ENCODE measurements at places on chromosomes 2 and 18. TPM values are rescaled to one million over a fixed set of nuclear protein-coding genes. Genes with fewer than 3 reads are reported as not detected.

DNA sequence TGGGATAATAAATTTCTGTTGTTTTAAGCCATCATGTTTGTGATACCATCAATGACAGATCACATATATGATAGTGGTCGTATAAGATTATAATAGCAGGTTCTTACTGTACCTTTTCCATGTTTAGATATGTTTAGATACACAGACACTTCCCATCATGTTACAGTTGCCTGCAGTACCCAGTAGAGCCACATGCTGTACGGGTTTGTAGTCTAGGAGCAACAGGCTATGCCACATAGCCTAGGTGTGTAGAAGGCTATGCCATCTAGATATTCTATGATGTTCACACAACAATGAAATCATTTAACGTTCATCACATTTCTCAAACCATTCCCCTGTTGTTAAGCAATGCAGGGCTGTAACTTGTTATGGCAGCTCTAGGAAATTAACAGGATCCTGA lies 132.9 kb upstream of the SH3BP4 start:
- no peak for DNase-seq

DNA sequence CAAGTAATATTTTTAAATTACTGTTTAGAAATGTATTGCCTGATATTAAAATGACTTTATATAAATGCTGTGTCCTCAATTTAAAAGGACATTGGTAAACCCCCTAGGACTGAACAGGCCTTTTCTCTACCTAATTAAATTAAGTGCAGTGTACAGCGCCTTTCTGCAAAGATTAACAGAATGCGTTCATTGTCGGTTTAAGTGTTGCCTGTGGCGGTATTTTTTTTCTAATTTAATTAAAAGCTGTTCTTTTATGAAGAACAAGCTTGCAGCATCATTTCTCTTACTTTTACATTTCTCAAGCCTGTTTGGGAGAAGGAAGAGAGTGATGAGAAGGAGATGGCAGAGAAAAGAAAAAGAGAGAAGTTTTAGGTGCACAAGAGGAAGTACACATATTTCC lies 344.9 kb downstream of the CPS1 start:
- DNase-seq = no peak

- DNase-seq = no peak
Observed at GRCh38 chr18:55780586-55781071, 192.6 kb upstream of the TCF4 start.

GRCh38 chr2:120466704-120467054 lies 120.7 kb downstream of the INHBB start:
- DNase-seq = no peak

DNA sequence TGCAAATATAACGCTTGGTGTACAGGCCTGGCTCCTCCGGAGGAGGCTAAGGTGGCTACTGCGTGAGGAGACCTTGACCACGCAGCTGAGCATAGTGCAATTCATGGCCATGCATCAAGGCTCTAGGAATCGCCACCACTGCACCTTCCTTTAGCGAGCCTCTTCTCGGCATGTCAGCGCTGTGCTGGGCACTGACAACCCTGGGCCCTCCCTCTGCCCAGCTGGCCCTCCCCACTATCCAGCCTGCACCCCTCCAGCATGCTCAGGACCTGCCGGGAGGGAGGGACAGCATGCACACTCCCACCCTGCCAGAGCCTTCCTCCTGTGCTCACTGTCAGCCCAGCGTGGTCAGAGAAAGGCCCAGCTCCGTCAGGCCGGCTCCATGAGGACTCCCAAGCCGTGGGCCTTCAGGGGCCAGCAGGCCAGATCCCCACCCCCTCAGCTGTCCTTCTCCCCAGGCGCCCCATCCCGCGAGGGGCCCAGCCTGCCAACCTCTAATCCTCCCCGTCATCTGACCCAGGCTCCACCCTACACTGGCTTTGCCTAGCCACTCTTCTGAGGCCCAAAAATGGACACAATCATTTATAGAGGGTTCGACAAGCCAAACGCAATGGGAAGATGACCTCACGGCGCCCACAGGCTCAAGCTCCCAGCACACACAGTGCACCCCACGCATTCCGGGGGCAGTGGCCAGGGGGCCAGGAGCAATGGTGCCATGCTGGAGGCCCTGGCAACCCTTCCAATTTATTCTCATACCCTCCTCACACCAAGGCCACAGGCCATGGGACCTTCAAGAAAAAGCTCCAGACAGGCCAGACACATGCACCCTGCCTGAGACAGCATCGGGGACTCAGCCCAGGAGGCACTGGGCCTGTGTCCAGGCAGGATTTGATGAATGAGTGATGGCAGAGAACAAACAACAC lies 3.5 kb downstream of the BIN1 start:
- no peak for DNase-seq

GRCh38 chr2:46615555-46615954 lies 136.2 kb downstream of the TMEM247 start:
- DNase-seq = no peak

- no peak for DNase-seq
Observed at GRCh38 chr2:84971510-84972206, 697 bp downstream of the KCMF1 start.

- DNase-seq = no peak
Observed at GRCh38 chr2:127575941-127576432, 40.5 kb downstream of the MYO7B start.

DNA sequence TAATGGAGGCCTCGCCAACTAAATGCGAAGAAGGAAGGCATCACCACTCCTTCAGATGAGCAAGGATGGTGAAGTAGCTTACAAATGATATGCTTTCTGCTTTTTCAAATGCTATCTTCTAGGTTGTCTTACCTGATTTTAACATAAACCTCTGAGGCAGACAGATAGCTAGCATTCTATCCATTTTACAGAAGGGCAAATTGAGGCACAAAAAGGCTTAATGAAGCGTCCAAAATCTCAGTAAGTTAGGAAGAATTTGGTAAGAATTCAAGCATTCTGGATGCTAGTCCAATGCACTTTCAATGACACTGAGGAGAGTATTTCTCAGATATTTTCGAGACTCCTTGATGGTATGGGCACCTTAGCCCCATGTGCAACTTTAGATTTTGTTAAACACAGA lies 81.8 kb downstream of the LRP2 start:
- DNase-seq = no peak

DNA sequence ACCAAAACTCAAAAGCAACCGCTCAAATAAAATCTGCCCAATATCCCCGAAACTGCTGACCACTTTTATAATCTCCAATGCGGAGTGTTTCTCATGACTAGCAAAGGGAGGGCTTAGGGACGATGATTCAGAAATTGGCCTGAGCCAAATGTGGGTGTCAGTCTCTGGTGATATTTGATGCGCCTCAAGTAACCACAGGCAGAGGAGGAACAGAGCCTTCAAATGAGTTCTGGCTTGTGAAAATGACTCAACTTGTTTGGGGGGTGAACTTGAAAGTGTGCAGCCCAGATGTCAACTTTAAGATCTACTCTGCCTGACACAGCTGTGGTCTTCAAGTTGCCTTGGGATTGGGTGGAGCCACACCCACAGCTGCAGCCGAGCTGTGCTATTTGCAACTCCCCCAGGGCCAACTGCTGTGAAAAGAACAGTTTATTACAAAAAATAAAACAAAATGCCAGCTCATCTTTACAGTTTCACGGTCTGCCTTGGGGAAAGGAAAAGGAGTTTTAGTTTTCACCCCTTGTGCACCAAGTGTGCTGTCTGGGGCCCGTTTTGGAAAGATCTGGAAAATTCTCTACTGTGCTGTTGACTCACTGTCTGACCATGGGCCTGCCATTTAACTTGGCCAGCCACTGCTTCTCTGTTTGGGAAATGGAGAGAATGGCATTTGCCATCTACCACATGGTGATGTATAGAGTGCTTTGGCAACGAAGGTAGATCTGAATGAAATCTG lies 222.1 kb downstream of the MTX2 start:
- no peak for DNase-seq

DNA sequence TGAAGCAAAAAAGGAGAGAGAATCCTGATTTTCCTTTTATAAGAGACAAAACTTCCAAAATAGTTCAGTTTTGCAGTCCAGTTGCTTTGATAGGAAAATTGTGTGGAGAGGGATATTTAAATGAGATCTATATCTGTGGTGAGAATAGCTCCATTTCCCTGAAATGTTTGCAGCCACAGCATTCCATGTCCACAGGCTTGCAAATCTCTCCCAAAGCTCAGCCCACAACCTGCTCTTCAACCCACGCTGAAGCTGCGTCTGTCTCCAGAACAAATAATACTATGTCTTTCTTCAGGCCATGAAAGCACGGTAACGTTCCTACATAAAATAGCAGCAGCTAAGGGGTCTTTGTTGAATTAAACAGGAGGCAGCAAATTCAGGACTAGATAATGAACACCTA lies 31.8 kb downstream of the TMEM17 start:
- DNase-seq = no peak

- no peak for DNase-seq
Observed at GRCh38 chr18:24922491-24922890, 429.5 kb downstream of the ZNF521 start.

DNA sequence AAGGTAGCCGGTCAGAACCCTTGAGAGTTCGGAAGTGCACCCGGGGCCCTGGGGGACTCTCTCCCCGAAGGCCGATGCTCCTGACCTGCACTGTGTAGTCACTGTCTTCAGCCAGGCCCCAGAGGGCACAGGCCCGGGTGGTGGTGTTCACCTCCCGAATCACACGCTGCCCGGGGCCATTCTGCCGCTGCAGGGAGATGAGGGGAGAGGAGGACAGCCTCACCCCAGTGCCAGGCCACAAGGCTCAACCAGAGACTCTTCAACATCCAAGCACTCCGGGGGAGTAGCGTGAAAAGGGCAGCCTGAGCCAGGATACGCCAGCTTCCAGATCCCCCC lies 1.1 kb downstream of the FNDC4 start:
- no peak for DNase-seq

DNA sequence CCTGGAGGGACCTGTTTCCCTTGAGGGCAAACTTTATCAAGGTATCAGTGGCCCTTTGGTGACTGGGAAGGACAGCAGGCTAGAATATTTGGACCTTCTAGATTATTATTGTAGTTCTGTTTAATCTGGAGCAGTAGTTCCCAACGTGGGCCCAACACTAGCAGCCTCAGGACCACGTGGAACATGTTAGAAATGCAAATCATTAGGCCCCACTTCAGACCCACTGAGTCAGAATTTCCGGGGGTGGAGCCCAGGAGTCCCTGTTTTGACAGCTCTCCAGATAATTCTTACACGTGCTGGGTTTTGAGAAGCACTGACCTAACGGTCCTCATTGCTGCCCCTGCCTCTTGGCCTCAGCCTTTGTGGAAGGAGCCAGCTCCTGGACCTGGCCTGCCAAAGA lies 25.5 kb upstream of the DYNC2LI1 start:
- no peak for DNase-seq

GRCh38 chr2:31081492-31081891 lies 56.7 kb downstream of the GALNT14 start:
- no peak for DNase-seq

DNA sequence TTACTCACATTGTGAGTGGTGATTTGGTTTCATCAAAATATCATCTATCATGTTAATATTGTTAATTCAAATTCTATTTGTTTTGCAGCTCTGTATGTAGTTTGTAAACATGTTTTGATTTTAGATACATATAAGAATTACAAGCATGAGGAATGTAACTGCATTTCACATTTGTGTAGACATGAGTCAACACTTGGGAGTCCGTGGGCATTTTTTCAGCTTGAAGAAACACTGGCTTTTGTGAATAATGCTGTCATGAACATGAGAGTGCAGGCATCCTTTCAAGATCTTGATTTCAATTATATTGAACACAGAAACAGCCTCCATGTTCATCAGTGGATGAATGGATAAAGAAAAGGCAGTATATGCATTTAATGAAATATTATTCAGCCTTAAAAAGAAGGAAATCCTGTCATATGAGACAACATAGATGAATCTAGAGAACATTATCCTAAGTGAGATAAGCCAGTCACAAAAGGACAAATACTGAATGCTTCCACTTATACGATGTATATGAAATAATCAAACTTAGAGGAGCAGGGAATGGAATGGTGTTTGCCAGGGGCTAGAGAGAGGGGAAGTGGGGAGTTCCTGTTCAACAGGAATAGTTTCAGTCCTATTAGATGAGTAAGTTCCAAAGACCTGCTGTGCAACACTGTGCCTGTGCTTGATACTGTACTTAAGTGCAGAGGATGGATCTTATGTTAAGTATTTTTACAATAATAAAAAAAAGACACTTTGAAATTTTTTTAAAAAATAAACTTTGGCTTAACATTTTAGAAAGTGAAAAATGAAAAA lies 194.9 kb downstream of the LRATD1 start:
- DNase-seq = no peak

DNA sequence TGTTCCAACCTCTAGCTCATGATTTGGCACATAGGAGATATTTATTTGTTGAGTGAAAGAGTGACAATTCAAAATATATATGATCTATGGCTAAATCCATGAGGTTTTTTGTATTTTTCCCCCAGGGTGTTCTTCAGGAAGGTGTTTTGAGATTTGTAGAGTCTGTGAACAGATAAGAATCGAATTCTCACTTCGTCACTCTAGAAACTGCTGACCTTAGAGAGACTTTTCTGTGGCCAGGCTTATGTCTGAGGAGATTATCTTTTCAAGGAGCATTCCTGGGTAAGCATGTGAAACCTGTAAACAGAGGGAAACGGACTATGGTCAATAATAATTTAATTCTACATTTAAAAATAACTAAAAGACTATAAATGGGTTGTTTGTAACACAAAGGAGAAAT lies 849 bp upstream of the ITGB6 start:
- no peak for DNase-seq

- DNase-seq = no peak
Observed at GRCh38 chr2:195590861-195591205, 66.2 kb upstream of the SLC39A10 start.

GRCh38 chr2:48467637-48468036 lies 62.3 kb upstream of the STON1 start:
- DNase-seq = no peak

DNA sequence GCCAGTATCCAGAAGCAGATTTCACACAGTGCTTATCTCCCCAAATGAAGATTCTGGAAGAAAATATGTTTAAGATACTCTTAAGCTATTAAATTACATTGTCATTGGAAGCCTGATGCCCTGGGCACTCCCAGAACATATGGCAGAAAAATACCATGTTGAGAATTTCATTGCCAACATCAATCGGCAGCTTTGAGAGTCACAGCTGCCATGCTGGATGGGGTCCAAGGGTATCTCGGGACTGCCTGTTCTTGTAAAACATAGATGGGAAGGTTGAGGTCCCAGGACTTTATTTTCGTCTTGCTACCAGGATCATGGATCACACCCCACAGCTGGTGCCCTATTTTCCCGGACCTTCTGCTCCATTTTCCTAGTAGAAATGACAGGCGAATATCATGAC lies 632.5 kb downstream of the SUCLG1 start:
- DNase-seq = no peak

GRCh38 chr2:217945530-217945929 lies 57.3 kb downstream of the TNS1 start:
- no peak for DNase-seq

DNA sequence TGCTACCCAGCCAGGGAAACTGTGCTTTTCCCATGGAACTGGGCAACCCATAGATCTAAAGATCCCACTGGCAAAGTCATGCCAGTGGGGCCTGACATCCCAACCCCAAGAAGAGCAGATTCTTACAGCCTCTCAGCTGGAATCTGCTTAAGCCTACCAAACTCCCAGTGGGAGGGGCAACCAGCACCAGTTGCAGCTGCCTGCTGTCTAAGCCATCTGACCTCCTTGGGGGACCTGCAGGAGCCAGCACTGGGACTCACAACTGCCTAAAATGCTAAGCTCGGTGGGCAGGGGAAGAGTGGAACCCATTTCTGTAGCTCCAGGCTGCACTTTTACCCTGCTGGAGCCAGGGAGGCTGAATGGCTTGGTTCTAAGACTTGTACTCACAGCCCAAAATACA lies 770.7 kb upstream of the SLC8A1 start:
- DNase-seq = no peak

Gene SLC25A52
- total RNA-seq = not detected

Gene AFTPH
- total RNA-seq = 29.0 TPM

Gene HOXD13
- not detected for total RNA-seq

Gene ATP8B1
- 18.2 TPM for total RNA-seq

Gene NEUROD1
- total RNA-seq = not detected

Gene GDF7
- total RNA-seq = 17.2 TPM

Gene SPC25
- total RNA-seq = 1.4 TPM
